ENCODE measurements at places on chromosomes 7 and 10. TPM values are rescaled to one million over a fixed set of nuclear protein-coding genes. Genes with fewer than 3 reads are reported as not detected.

DNA sequence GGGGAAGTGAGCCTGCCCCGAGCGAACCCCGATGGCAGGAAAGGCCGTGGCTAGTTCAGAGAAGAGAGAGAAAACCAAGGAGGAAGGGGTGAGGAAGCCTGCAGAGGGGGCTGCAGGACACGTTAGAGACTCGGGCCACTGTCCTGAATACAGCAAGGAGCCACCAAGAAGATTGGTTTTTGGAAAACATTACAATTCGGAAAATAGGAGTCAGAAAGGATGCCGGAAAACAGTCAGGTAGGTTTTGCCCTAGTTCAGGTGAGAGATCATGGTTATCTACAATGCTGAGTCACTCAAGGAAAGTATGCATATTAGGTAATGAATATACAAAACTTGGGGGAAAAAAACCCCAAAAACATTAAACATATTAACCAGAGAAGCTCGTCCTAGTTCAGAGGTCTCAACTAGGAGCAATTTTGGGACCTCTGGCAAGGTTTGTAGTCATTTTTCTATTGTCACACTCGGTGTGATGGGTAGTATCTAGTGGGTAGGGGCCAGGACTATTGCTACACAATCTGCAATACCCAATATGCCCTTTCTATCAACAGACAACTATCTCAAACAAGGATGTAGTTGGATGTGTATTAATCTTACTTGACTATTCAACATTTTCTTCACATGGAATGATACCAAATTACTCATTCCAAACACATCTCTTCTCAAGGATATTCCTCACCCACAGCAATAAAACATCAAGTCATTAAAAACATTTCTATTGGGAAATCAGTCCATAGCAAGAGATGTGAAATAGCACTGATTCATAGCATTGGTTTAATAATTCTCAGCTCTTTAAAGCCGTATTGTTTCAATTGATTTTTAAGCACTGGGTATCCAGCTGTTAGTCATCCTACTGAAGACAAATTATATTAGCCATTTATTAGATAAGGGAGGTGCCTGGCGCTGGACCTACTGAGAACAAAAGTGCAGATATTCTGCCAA lies 74.4 kb upstream of the RSU1 start:
- no peak for DNase-seq

DNA sequence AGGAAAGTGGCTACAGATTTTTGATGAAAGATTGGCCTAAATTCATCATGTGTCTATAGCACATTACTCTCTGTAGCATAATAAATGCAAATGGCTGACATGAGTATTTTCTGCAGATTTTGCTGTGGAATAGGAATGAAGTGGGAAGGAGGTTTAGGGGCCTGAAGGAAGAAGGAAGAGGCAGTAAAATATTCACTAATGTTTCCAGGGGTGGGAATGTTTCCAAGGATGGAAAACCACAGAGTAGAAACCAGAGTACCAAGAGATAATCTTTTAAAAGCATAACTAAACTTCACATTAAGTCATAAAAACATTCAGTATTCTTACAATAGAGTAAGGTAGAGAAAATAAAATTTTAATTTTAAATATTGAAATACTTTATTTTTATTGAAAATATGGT lies 267.8 kb downstream of the BICC1 start:
- DNase-seq = no peak

DNA sequence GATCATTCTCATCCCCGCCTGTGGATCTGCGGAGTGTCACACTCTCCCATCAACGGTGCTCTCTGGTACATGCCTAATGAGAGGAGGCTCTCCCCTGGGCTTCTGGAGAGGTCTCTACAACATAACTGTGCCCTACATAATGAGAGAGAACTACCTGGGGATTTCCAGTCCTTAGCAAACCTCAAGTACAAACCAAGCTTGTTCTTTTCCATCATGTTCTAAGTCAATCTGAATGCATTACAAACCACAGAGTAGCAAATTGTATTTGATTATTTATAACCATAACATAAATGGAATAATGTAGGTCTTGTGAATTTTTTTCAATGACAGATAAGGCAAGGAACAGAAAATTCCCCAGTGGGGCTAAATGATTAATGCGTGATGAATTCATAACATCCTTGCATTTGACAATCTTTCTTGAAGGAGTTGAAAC lies 412.4 kb upstream of the NRP1 start:
- no peak for DNase-seq

- DNase-seq = no peak
Measured at GRCh38 chr7:79282070-79282694, 171.3 kb downstream of the MAGI2 start.

- DNase-seq = no peak
Measured at GRCh38 chr7:68868978-68869377, 729.3 kb upstream of the AUTS2 start.

Gene OPALIN
- total RNA-seq = not detected

Gene CYP2W1
- total RNA-seq = 2.0 TPM

Gene TMEM60
- 13.5 TPM for total RNA-seq

Gene ITIH2
- not detected for total RNA-seq

Gene CCDC136
- 17.9 TPM for total RNA-seq

Data from vagina (tissue), 2 donors.